ENCODE measurements at places on chromosomes 12 and 14.

GRCh38 chr14:100191584-100192249 lies 32.3 kb upstream of the DEGS2 start:
- no peak for DNase-seq

- DNase-seq: no peak
Observed at GRCh38 chr12:122886851-122887818, 8.8 kb downstream of the VPS37B start.

GRCh38 chr12:69613351-69613750 lies 2.6 kb upstream of the LRRC10 start:
- DNase-seq: no peak

GRCh38 chr12:63305901-63306875 lies 155.2 kb upstream of the AVPR1A start:
- DNase-seq: no peak

DNA sequence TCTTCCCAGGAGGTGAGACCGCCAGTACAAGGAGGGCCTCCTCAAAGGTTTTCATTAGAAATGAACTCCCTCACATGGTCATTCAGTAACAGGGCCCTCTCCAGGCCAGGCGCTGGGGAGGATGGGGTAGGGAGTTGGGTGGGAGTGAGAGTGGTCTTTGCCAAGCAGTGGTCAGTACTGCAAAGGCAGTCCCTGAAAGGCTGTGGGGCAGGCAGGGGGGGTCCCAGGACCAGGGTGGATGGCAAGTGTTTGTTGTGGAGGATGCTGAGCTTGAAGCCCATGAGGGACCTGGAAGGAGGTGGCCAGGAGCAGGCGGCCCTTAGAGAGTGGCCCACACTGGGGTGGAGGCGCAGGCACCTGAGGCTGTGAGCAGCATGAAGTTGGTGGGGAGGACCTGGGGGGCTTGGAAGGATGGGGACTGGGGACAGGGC lies 26.1 kb downstream of the CEP170B start:
- no peak for DNase-seq

GRCh38 chr14:65354715-65355114 lies 57.8 kb upstream of the FUT8 start:
- DNase-seq: no peak

DNA sequence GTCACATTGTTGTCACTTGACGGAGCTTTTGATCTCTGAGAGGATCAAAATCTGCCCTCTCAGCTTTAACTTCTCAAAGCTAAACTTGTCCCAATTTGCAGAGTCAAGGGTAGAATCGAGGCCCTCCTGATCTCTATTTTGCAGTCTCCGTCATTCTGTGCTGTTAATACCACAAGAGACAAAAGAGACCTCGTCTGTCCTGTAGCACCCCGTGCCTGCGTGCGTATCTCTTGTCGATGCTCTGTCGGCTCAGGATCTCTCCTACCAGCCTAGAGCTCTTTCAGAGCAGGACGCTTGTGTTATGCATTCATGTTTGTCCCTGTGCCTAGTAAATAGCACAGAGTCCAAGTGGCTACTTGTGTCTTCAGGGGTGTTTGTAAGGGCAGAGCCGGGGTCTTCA lies 5.1 kb downstream of the EVL start:
- DNase-seq: no peak

DNA sequence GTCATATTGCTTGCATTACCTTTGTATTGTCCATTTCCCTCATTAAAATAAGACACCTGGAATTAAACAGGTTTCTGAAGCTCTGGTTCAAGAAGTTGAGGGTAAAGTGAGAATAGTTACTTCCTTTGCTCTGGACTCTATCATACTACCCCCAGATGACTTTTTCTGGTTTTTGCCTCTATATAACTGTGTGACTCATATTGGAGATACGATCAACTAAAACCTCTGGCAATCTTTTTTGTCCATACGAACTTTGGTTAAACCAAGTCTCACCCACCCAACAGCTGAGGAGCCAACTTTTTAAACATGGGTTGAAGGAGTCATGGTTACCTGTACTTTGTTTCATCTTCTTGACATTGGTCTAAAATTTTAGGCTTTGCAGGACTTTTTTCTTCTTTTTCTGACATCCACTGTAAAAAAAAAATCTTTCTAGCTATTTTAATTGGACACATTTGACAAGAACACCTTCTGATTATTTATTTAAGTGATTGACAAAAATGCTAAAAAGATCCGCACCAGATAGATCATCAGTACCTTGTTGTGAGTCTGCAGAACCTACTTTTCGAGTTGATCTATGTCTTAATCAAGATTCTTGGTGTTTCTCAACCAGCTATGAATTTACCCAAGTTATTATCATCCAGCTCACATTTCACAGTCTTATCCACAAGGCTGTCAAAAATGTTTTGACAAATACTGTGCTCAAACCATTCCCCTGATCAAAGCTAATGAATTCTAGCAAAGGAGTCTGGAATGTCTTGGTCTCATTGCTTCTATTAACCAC lies 166.0 kb downstream of the IPO8 start:
- DNase-seq: no peak

DNA sequence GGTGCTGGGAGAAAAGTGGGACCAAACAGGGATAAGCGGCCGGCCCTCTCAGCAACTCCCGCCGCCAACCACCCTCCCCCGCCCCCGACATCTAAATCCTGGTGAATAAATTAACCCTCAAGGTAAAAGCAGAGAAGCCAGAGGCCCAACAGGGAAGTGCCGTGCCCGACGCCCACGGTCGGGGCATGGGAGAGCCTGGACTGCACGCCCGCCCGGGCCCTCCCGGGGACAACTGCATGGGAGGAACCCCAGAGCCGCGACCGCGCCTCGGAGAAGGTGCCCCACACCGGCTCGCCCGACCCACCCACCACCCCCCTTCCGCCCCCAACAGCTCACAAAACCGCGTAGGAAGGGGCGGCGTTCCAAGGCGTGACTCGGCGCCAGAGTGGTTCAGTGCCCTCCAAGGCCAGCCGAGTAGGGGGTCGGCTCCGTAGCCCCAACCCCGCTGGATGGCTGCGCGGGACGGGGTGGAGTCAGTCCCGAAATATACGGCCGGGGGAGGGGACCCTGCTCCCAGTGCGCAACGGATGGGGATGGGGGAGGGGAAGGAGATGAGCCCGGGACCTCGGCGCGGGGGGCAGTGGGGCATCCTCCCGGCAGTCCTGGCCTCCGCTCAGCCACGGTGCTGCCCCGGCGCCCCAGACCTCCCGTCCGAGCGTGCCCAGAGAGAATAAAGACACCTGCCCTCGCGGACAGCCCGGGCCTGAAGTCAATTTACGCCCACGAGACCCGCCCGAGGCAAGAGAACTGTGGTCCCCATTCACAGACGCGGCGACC lies 732 bp downstream of the SLC25A29 start:
- no peak for DNase-seq

DNA sequence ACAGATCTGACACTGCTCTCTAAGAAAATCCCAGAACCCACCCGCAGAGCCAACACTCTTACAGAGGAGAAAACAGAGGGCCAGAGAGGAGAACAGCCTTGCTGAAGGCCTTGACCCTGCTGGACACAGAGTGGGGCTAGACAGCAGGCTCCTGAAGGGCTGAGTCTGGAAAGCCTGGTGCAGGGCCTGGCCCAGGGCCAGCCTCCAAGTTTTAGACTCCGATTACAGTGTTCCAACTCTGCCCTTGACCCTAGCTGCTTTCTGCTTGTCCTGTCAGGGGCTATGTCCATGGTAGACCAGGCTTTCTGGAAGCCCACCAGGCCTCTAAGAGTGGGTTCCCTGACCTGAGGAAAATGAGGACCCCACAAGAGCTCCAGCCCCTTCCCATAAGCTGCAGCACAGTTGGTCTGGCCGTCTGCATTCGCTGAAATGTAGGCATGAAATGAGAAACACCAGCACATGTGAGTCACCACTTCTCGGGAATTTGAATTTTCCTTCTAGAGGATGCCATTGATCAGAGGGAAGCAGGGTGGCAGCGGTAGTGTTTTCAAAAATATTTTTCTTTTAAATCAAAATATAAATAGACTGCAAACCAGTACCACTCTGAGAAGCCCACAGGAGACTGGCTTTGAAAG lies 154.4 kb downstream of the CALM1 start:
- DNase-seq: no peak

DNA sequence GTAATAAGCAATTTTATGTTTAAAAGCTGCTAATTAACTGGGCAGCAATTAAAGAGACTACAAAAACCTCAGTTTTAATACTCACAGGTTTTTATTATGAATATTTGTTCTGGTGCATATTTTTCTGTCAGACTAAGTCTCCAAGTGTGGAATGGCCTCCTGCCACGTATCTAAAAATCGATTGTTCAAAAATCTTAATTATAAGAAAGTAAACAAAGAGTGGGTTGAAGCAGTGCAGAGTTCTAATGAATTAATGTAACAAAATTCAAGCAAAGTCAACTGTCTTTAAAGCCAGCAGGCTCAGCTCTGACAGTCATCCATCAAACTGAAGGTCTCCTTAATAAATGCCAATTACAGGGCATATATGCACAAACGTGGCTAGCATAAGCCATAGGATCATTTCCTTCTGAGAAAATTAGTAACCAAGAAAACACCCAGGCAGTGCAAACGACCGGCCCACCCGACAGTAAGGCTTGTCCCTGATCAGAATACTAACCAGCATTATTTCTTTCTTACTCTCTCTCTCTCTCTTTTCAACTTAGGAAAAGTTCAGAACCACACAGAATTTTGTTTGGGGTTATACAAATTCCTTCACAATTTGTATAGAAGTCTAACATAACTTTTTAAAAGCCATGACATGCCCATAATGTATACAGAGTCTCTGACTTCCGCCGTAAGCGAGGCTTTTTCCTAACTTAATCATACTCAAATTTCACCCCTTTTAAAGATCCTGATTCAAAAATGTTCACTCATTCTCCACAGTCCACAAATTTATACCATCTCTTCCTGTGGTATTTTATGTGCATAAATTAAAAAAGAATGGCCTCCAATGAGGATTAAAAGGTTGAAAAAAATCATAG lies 83.8 kb downstream of the SLC25A21 start:
- DNase-seq: no peak
